ENCODE measurements at places on chromosomes 3 and 15.

DNA sequence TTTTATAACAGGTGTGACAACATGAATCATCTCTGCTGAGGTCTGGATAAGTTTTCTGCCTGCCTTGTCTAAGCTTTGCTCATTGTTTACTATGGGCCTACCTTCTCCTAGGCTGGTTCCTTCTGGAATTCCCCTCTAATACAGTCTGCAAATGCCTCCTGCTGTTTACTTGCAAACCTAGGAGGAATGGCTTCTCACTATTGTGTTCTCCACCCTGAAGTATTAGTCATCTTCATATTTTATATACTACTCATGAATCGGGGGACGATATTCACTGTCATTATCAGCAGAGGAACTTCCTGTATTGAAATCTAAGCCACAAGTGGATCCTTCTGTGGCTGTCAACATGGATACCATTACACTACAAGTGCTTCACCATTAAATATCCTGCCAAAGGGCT lies 154.8 kb downstream of the PLCL2 start:
- DNase-seq, result no peak

GRCh38 chr15:83815506-83815905 lies 161.6 kb downstream of the ADAMTSL3 start:
- DNase-seq, result no peak

- no peak for DNase-seq
Observed at GRCh38 chr3:178736300-178736699, 200.1 kb downstream of the KCNMB2 start.

GRCh38 chr3:151248772-151249337 lies 29.5 kb downstream of the P2RY14 start:
- DNase-seq, result no peak

GRCh38 chr15:63484433-63485186 lies 19.8 kb upstream of the USP3 start:
- DNase-seq, result no peak

GRCh38 chr3:122977746-122978466 lies 49.7 kb downstream of the SEMA5B start:
- no peak for DNase-seq

- no peak for DNase-seq
Observed at GRCh38 chr3:150691414-150692040, 12.2 kb downstream of the ERICH6 start.

DNA sequence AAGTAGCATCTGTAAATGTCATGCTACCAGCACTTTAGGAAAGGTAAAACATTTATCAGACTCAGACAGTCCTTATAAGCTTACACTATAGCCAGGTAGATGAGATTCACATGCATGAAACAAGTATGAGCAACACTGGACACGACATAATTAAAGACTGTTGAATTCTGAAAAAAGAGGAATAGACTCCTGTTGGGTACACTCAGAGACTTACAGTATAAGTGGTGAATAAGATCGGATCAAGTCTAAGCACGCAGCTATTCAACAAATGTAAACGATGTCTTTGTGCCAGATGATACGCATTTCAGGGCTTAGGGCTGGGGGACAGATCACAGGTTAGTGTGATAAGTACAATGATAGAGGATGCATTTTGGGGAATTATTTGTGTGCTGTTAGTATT lies 43.2 kb upstream of the SPPL2A start:
- DNase-seq, result no peak

- DNase-seq, result no peak
Observed at GRCh38 chr3:17023006-17023664, 138.4 kb downstream of the PLCL2 start.

DNA sequence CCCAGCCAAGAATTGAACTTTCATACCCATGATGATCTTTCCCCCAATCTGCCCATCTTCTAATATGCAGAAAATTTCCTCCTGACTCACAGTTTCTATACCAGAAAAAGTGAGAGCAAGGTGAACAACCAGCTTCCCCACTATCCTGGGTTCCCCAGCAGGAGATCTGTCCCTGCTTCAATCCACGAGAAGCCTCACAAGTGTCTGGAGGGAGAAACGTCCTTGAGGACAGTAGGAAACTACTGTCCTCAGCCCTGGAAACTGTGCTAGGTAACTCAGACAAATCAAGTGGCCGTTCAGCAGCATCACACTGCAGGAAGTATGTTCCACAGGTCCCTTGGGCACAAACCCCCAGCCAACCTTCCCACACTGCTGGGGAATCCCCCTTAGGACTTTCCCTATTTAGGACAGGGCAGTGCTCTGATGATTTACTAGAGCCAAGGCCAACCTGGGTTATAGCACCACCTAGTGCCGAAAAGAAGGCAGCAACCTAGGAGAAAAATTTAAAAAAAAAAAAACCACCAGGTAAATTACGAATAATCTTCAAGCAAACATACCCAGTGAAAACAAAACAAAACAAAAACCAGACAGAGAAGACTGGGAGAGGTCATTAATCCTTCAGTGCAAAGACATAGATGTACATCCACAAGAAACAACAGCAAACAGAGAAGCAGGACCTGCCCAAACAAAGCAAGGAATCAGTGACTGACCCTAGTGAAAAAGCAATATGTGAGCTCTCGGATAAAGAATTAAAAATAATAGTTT lies 36.0 kb downstream of the MORC1 start:
- no peak for DNase-seq

DNA sequence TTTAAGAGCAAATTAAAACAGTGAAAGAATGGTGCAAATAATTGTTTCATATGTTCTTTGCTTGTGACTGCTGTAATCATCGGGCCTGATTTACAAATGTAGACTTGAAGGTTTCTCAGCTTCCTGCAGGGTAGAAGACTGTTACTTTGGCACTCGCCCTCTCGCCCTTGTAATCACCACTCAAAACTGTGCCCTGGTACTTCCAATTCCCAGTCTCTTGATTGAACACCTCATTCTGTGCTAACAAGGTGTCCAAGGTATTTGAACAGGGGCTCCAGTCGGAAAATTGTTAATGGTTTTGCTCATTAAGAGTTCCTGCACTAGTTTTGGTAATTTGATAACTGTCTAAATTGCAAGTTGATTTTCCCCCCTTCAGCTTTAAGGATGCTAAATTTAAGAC lies 209.5 kb downstream of the ZIC1 start:
- no peak for DNase-seq

GRCh38 chr3:4351164-4351855 lies 48.1 kb downstream of the SETMAR start:
- peak; percentile 5 for DNase-seq

- DNase-seq, result peak; percentile 6
Observed at GRCh38 chr3:44862226-44862637, 520 bp downstream of the TMEM42 start.

DNA sequence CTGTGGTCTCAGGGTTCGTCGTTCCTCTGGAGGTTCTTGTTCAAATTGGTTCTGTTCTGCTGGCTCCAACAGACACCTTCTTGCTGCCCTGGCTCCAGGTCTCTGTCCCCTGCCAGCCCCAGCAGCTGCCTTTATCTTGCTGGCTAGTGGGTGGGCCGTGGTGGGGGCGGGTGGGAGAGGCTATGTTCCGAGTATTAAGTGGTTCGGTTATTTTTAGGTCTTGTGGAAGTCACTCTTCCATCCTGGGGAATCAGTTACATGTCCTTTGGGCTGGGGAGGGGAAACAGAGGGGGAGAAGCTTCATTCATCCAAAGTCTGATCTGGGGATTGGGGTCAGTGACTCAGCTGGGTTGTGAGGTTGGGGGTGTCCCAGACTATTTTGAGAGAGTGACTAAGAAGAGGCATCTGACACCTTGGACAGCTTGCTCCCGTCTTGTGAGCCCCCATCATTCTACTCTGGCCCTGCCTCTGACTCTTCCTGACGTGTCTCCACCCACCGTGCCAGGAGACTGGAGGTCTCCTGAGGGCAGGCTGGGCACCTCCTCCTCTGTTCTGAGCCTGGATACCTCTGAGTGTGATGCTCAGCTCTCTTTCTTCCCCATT lies at the start of gene XIRP1:
XIRP1 (minus strand) TSS at position 106 of the 603 bp plus-strand sequence. CDS start 3,150 bp downstream, outside the sequence.
- no peak for DNase-seq

- no peak for DNase-seq
Observed at GRCh38 chr3:47578119-47578632, 489 bp downstream of the CSPG5 start.

GRCh38 chr15:41969851-41970431 lies 2.4 kb downstream of the EHD4 start:
- peak; percentile 23 for DNase-seq

GRCh38 chr3:55313666-55314065 lies 173.4 kb downstream of the WNT5A start:
- DNase-seq, result no peak

DNA sequence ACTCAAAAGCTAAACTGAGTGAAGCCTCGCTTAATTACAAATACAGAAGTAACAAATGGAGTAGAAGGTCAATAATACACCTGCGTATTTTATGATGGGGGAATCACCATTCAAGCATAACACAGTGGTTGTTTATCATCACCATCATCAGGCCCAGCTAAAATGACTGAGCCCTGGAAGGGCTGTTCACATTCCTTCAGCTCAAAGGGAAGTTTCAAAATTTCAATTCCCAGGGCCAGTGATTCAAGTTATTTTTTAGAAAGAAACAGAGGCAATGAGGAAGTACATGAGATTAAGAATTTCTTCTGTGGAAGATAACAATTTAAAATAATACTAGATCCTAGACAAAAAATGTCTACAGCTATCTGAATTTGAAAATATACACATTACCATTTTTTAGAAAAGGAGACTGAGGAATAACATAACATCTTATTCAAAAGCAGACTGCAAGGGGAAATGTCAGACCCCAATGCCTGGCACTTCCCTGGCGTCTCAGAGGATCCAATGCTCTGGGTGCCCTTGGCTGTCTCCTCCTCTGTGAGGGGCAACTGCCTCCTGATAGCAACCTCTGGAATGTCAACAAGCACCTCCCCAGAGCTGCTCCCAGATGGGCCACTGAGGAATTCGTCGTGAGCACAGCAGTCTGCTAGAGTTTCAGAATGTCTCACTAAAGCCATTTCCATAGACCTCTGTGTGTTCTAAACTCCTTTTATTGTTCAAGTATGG lies 22.8 kb downstream of the EHD4 start:
- DNase-seq, result no peak

- DNase-seq, result peak; percentile 26
Observed at GRCh38 chr3:73765878-73766545, 141.3 kb upstream of the PDZRN3 start.

- DNase-seq, result no peak
Observed at GRCh38 chr3:100662113-100662823, 47.0 kb upstream of the TFG start.

DNA sequence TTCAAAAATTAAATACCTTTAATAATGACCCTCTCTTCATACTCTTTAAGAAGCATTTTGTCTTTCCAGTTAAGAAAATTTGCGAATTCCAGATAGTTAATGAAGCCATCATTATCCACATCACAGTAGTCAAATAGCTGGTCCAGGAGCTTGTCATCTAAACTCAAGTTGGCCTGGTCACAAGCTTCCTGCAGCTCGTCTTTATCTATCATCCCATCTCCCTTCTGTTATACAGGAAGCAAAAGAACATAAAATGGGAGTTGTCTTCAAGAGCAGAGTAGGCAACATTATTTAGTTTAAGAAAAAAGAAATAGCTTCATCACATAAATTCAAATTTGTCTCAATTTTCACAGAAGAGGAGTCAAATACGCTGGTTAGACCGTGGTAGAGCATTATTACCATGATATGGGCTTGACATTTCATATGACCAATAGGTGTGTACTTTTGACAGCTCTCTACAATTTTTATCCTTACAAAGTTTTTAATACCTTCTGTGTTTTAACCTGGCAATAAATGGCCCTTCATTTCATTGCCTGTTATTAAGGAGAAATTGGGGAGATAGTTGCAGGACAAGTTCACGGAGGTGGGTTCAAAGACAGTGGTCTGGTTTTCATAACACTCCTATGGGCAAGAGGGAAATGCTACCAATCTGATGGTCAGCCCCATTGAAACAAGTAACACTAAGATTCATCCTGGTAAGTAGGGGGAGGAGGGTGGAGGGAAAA lies 45.4 kb downstream of the EFHB start:
- DNase-seq, result no peak

GRCh38 chr3:52126036-52126435 lies 28.2 kb downstream of the POC1A start:
- DNase-seq, result no peak

DNA sequence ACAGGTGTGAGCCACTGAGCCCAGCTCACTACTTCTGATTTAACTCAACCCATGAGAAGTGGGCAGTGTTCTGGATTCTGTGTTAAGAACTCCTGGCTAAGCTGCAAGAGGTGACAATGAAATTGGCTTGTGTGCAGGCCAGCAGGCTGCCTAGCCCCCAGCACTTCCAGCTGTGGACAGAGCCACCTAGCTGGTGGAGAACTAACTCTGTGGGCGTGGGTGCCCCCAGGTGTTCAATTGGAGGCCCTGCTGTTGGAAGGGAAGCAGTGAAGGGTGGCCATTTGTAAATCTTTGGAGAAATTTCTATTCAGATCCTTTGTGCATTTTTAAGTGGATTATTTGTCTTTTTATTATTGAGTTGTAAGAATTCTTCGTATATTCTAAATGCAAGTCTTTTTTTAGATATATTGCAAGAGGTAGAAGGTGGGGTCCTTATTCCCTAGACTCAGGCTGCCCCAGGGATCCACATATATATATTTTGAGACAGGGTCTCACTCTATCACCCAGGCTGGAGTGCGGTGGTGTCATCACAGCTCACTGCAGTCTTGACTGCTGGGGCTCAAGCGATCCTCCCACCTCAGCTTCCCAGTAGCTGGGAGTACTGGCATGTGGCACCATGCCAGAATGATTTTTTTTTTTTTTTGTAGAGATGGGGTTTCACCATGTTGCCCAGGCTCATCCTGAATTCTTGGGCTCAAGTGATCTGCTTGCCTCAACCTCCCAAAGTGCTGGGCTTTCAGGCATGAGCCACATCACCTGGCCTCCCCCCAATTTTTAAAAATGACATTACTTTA lies 7.2 kb upstream of the SCAMP5 start:
- DNase-seq, result no peak

- DNase-seq, result no peak
Observed at GRCh38 chr3:24525557-24525956, 30.9 kb upstream of the THRB start.

- DNase-seq, result no peak
Observed at GRCh38 chr3:28743831-28744230, 395.2 kb upstream of the AZI2 start.

GRCh38 chr3:155496206-155496605 lies 202.7 kb upstream of the STRIT1 start:
- no peak for DNase-seq
